ENCODE measurements at places on chromosomes 2 and 18. TPM values are rescaled to one million over a fixed set of nuclear protein-coding genes. Genes with fewer than 3 reads are reported as not detected.

RSAD2 gene
- 183 TPM for total RNA-seq

SRD5A2 gene
- total RNA-seq, result not detected

- DNase-seq, result no peak
These were observed 32.3 kb downstream of the PLB1 start for GRCh38 chr2:28528206-28528605.

DNA sequence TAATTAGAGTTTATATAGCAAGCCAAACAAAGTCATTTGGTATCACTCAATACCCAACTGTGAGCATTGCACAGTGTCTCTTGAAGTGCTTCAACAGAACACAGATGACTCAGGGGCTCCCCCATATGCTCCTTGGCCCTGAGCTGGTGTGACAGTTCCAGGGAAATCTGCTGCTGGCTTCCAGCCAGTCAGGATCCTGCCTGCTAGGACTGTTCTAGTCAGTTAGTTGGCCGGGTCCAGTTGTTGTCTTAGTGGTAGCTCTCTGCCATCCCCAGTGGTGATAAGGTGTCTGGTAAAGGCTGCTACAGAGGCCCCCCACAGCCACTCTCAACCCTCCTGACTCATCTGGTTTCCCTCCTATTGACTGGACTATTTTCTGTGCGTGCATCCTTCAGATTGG lies 100.3 kb downstream of the IRS1 start:
- no peak for DNase-seq

GRCh38 chr2:236215196-236215595 lies 47.0 kb upstream of the GBX2 start:
- DNase-seq, result no peak

DNA sequence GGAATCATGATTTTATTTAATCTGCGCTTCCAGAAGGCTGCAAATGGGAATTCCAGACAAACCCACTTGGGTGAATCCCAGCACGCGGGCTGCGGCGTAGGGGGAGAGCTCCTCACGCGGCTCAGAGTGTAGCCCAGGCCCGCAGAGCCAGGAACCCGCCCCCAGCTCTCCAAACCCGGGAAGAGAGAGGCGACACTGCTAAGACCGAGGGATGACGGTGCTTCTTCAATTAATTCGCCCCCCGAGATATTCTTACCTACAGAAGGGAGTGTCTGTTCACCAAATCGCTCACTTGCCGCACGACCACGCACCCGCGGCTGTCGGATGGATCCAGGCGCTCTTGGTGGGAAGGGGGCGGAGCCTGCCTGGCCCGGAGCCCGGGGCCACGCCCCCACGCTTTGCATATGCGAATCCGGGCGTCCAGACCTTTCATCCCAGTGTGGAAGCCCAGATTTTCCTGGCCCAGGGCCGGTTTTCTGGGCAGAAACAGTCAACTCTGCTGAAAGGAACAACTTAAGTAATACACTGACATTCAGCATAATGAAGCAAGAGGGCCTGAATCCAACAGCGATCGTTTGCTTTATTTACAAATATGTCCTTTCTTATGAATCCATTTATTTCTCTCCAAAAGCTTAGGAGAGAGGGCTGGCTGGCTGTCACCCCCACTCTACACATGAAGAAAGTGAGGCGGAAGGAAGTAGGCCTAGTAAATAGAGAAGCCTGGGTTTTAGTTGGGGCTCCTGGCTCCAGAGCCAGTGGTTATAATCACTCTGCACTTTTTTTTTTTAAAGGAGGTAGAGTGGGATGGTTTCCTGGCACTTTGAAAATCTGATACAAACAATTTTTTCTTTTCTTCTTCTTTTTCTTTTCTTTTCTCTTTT lies at the start of gene SLC19A3:
Gene SLC19A3 (minus strand): TSS at position 342 of the 881 bp plus-strand sequence. CDS start 15,710 bp downstream, outside the sequence.
- no peak for DNase-seq

DNA sequence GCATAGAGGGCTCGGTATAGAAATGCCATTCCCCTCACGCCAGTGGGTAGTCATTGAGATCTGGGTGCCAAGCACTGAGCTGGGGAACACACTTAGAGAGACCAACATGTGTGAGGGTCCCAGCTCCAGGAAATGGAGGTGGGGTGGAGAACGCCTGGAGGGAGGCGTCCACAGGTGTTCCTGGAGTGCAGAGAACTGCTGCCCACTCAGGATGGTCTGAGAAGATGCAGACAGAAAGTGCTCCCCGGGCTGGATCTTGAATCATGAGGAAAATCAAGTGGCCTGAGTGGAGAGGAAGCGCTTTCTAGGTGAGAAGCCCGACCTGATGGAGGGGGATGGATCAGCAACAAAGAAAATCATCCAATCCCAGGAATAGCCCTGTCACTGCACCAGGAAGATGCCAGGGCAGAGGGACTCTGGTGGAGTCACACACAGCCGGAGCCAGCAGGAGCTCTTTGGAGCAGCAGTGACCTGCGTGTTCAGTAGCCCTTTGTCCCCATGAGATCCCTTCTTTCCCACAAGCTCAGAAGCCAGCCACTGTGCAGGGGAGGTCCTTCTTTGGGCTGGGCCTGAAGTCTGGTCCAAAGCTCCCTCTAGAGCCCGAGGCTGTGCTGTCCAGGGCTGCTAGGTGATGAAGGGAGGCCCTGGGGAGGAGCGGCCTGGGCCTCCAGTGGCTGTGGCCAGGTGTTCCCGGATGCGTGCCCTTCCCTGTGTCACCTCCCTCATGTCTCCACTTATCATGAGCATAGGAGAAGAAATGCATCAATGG lies 112.3 kb downstream of the RNF144A start:
- DNase-seq, result no peak

- no peak for DNase-seq
These were observed 226.9 kb downstream of the AGPS start for GRCh38 chr2:177619461-177619860.

DNA sequence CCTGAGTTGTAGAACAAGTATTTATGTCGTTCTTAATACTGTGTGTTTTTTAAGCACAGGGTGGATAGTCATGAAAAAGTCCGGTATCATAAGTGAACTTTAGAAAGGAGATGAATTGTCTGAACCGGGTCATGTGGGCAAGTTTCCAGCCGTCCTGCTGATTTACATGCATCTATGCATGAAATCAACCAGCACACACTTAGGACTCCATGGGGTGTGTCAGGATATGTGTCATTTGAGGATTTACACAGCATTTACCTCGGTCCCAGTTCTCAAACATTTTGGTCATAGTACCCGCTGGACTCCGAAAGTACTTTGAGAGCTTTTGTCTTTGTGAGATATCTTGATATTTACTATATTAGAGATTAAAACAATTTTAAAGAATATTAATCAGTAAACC lies 47.5 kb upstream of the TWSG1 start:
- no peak for DNase-seq

- DNase-seq, result no peak
These were observed 5.7 kb upstream of the GCFC2 start for GRCh38 chr2:75716406-75716805.

OTOS gene
- not detected for total RNA-seq

NEDD4L gene
- total RNA-seq, result 1.4 TPM

DNA sequence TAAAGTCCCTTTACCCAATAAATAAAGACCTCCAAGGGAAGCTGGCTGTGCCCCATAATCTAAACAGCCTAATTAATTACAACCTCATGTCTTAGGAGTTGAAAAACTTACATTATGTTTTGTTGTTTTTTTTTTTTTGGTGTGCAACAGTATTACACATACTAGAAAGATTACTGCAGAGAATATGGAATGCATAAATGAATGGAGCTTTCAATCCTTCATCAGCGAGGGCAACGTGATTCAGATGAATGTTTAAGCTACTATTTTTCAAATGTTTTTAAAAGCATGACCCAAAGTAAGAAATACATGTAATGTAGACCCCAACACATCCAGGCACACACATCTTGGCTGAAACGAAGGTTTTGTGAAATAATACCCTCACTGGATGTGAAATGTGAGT lies 167.1 kb upstream of the FN1 start:
- no peak for DNase-seq

- no peak for DNase-seq
These were observed 8.5 kb downstream of the PDK1 start for GRCh38 chr2:172564376-172564775.

- no peak for DNase-seq
These were observed 22.0 kb upstream of the DAPL1 start for GRCh38 chr2:158773121-158773520.

DNA sequence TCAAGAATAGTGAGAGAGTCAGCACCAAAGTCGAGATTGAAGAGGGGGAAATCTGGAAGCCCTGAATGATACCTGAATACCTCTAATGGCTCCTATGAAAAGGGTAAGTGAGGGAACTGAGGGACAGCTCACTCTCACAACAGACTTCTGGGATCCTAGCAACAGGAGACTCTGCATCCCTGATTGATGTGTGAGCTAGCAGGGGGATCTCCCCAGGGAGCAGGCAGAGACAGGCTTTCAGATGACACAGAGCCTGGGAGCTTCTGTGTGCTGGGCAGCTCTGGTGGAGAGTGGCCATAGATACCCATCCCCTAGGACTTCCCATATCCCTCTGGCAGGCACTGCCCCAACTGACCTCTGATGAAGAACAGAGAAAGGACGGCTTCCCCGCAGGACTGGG lies 206.2 kb downstream of the EXOC6B start:
- no peak for DNase-seq

- no peak for DNase-seq
These were observed 23.5 kb downstream of the EMX1 start for GRCh38 chr2:72940786-72941185.

DNA sequence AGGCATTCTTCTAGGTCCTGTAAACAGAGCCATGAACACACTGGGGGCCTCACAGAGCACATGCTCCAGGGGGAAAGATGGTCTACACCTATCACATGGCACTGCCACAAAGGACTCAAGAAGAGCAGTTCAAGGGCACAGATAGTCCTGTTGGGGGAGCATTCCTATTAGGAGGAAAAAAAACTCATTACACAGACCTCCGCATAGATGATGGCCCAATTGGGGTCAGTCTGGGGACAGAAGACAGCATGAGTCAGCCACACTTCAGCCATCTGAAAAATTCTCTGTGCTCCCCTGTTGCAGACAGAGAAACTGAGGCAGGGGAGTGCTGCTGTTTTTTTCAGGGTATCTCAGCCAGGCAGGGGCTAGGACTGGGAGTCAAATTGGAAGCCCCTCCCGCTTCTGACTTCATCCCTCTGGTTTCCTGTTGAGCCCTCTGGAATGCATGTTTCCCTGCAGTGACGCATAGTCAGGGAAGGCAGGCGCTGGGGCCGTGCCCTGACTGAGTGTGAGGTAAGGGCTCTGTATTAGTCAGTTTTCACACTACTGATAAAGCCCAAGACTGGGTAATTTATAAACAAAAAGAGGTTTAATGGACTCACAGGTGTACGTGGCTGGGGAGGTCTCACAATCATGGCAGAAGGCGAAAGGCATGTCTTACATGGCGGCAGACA lies 67.9 kb downstream of the RHOB start:
- no peak for DNase-seq

GRCh38 chr2:119367472-119368099 lies 809 bp downstream of the DBI start:
- DNase-seq, result peak; percentile 72

DNA sequence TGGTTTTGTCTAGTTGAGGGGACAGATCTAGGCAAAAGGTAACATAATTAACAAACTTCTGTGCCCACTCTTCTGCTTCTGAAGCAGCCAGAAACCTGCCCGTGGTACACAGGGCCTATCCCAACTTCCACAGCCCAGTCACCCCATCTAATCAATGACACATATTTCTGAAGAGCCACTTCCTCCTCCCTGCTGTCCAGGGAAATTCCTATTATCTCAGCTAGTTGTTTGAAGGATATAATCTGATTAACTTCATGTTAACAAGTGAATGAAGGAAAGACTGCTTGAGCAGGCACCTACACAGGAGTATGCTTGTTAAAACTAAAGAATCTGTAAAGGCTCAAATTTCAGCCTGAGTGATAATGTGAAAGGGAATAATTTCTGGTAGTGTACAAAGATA lies 61.4 kb downstream of the CCDC148 start:
- DNase-seq, result no peak

DNA sequence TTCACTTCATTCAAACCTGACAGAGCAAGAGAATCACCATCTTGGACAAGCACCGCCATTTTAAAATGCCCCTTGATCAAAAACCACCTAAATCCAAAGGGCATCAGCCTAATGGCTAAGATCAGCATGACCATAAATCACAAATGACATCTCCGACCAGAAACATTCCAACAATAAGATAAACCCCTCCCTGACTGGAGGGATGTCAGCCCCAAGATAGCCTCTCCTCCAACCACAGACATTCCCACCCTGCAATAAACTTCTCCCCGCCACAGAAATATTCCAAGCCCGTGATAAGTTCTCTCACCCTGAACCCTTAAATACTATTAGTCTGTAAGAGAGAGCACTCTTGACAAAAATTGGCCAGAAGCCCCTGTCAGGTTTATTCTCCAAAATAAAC lies 21.6 kb upstream of the LYPD1 start:
- DNase-seq, result no peak

- no peak for DNase-seq
These were observed 772.3 kb downstream of the LRRTM4 start for GRCh38 chr2:76749858-76750257.

PROM2 gene
- total RNA-seq, result 0.82 TPM

GRCh38 chr2:207419331-207419730 lies 110.4 kb upstream of the CREB1 start:
- no peak for DNase-seq

- DNase-seq, result no peak
These were observed 175.2 kb downstream of the SMAD7 start for GRCh38 chr18:48775372-48776155.

- DNase-seq, result no peak
These were observed 890 bp upstream of the SLC4A3 start for GRCh38 chr2:219626540-219626939.

GAREM1 gene
- total RNA-seq, result not detected

DNA sequence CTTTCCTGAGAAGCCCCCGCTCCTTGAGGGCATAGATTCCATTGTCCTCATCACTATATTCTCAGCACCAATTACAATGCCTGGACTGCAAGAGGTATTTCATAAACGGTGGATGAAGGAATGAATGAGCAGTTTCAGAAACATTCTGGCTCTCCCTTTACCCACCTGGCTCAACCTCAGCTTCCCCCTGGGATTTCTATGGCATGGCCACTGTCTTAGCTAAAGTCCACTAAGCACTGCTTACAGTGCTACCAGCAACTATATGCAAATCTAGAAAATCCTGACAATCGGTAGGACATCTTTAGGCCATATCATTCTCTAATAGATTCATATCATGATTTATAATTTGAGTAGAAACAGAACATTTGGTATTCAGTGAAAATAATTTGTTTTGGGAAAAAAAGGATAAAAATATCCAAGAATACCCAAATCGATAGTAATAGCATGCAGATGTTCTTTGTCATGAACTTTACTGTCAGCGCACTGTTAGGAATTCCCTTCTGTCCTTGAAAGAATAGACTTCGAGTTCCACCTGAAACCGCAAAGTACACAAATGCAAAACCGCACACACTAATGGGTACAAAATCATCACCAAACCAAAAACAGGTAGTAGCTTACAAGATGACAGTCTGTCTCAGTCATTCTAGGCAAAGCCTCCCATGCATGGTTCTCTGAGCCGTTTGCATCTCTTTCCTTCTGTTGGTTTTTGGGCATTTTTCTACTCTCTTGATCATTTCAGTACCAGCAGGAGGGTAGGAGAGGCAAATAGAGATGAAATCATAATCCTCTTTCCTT lies 303.6 kb upstream of the ID2 start:
- no peak for DNase-seq

GRCh38 chr18:80033181-80034067 lies 810 bp upstream of the RBFA start:
- DNase-seq, result no peak

GPR75 gene
- total RNA-seq, result 3.7 TPM

Measured in activated CD8-positive, alpha-beta memory T cell treated with anti-CD3 and anti-CD28 coated beads, Interleukin-2, amount 10 ng/mL, durations not matched to agents 7 days and 5 days (primary cell).